ENCODE measurements at places on chromosomes 6 and 20.

GRCh38 chr20:50607436-50607835 lies 83.9 kb downstream of the RIPOR3 start:
- no peak for DNase-seq

DNA sequence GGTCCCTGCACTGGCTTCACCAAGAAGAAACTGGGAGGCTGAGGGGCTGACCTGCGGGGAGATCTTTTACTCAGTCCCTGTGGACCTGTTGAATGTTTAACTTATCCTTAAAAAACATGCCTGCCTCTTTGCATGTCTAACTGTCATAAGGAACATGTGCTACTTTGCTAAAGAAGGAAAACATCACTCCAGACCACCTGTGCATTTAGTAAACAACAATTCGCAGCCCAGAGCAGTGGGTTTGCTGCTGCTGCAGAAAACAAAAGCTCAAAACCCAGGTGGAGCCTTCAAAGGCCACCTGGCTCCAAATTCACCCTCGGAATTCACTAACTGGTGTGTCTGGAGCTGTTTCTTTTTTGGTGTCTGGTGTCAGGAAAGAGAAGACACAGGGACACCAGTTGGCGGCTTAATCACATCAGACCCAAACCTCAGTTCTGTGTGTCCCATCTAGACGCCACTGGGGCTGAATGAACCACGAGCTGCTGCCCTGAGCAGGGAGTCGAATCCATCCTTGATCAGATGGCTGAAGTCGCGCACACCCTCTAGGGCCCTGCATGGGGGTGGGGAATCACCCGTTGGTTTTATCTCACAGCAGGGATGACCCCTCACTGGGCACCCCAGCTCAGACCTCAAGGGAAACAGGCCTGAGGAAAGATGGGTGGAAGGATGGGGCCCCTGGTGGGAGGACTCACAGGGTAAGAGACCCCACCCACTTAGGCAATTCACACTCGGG lies 344.3 kb downstream of the PREX1 start:
- DNase-seq: no peak

GRCh38 chr6:13159300-13159699 lies 169.0 kb downstream of the TBC1D7 start:
- DNase-seq: no peak

GRCh38 chr6:111201764-111202163 lies 114.5 kb downstream of the SLC16A10 start:
- no peak for DNase-seq

DNA sequence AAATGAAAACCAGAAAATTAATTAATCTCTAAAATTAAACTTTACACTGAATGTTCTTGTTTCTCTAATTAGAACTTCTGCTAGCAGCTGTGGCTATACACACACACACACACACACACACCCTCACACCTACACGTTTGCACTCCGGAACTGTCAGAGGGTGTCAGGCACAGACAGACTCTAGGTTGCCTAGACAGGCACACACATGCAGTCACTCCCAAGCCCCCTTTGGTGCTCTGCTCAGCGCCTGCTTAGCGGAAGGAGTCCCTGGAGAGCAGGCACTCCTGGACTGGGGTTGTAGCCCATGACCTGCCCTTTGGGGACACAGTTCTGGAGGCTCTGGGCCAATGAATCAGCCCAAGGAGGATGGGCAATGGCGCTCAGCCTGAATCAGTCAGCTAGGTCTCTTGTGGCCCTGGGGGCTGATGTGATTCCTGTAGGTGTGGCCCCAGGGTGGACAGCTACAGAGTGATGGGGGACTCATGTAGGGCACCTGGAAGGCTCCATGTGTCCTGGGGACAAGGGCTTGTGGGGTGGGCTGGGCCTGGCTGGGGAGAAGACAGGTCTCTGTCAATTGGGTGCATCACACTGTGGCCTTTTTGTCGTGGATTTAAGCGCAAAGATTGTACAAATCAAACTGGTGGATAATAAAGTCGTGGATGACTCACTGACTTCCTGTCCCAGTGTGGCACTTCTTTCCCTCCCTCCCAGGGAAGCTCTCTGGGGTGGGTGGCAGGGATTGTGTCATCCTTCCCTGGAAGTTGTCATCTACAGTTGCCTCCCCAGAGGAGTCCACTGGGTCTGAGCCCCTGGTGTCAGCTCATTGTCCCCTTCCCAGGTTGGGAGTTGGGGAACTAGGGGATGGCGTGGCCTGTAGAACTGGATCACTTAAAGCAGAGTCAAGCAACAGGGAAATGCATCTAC lies 8.8 kb downstream of the TMEM151B start:
- no peak for DNase-seq

DNA sequence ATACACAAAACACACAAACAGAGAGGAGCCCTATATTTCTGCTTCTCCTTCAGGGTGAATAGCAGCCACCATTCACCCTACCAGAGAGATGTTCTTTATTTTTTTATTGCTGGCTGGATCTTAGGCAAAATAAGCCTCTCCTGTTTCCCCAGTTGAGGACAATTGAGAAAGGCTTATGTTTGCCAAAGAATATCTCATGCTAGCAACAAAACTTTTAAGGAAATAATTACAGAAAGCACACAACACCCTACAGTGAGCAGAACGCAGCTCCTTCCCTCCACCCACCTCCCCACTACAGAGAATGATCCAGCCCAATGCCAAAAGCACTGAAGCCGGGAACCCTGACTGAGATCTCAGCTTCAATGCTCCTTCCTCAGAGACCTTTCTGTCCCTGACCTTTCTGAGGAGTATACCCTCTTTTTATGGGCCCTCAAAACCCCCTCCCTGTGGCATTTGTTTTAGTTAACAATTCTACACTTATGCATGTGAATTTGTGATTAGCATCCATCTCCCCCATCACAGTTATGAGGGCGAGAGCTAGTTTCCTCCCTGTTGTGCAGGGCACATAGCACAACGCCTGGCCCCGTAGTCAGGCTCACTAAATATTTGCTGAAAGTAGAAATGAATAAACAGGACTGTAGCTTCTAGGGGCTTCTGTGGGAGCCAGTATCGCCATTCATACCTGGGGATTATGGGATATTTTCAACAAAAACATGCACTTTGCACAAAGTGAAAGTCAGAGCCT lies 491.6 kb upstream of the CDH4 start:
- DNase-seq: no peak

DNA sequence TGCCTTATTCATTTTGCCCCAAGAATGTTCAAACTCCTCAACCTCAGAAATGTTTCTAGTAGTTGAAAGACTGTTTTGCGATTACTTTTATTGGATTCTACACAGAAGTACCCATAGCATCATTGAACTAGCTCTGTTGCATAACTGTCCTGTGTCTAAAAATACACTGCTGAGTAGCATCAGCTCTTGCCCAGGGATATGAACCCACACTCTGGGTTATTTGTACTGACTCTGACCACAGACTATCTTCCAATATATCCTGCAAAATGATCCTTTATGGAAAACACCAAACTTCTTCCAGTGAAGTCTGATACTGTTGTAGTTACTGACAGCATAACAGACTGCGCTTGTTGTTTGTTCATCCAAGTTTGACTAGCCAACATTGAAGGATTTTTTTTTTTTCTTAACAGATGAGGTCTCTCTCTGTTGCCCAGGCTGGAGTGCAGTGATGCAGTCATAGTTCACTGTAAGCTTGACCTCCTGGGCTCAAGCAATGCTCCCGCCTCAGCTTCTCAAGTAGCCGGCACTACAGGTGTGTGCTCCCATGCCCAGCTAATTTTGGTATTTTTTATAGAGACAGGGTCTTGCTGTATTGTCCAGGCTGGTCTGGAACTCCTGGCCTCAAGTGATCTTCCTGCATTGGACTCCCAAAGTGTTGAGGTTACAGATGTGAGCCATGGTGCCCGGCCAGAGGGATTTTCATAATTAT lies 49.9 kb downstream of the TULP4 start:
- no peak for DNase-seq

GRCh38 chr20:12211361-12211760 lies 293.7 kb downstream of the BTBD3 start:
- DNase-seq: no peak

- DNase-seq: no peak
These were observed 261.6 kb upstream of the SASH1 start for GRCh38 chr6:148081076-148081475.

DNA sequence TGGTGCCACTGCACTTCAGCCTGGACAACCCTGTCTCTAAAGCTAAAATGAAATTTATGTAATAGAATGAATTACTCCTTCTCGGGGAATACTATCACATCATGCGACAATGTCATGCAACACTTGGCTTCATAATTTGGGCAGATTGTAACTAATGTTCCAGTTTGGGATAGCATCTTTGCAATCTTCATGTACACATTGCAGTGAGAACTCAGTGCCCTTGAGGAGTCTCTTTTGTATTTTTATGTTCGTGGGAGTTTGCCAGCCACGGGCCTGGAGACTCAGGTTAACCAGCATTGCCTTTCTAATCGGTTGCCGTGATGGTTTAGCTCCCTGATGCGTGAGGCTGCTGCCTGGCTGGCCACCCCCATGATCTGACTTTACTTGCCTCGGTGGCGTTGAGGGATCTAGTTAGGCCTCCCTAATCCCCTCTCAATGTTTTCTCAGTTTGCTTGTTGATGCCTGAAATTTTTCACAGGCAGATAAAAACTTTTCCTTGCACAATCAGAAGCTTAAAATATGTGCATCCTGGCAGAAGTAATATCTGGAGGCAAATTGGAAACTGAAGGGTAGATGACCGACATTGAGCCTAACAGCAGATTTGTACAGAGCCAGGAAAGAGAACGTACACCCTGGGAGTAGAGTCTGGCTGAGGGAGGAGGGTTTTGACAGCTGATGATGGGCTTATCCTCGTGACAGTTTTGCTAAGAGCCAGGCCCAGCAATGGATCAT lies 2.4 kb downstream of the GMPR start:
- DNase-seq: no peak

DNA sequence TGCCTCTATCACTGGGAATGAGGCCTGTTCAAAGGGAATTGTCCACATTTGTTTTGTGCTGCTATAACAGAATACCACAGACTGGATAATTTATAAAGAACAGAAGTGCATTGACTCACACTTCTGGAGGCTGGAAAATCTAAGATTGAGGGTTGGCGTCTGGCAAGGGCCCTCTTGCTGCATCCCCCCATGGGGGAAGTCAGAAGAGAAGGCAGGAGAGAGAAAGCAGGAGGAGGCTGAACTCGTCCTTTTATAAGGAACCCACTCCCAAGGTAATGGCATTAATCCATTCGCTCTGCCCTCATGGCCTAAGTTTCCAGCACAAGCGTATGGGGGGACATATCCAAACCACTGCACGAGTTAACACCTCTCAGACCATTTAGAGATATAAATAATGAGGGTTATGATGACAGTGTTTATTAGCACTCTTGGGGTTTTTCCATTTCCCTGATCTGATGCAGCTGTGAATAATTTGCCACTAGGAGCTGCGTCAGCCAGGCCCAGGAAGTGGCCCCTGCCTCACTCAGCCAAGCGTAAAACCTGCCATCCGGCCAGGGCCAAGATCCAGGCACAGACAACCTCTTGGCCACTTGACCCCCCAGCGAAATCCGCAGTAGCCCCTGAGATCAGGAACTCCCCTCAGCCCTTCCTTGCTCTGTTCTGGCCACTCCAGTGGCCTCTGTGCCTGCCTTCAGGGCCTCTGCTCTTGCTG lies 14.2 kb upstream of the SLCO4A1 start:
- DNase-seq: no peak

GRCh38 chr6:145508107-145508506 lies 227.2 kb downstream of the EPM2A start:
- DNase-seq: no peak

DNA sequence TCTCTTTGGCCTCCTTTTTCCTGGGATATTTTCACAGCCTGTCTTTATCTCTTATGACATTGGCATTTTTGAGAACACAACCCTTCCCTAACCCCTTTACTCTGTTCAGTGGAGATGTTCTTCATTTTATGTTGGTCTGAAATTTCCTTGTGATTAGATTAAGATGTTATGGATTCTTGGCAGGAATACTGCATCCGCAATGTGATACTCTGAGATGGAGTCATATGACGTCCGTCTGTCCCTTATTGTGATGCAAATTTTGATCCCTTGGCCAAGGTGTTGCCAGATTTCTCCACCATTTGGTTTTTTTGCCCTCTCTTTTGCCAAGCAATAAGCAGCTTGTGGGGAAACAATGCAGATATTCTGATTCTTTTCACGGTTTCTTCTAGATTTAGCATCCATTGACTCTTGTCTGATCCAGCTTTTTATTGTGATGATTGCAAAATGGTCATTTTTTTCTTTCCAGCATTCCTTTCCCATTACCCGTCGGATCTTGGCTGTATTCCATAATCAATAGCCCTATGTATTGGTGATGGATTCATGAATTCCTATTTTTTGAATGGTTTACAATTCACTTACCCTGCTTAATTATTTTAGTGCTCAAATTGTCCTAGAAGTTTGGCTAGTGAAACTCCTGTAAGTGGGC lies 85.1 kb downstream of the NCOA3 start:
- DNase-seq: no peak

DNA sequence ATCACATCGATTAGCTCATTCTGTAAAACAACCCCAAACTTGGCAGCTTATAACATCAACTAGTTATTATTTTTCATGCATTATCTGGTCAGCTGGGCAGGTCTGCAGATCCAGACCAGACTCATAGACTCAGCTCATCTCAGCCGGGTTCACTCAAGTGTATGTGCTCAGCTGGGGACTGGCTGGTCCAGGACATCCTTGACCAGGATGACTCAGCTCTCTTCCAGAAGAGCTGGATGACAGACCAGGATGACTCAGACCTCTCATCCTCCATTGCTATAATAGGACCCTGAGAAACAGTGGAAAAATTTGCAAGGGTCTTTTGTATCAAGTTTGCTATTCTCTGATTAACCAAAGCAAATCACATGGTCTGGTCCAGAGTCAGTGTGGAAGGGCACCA lies 312.5 kb upstream of the PLCB4 start:
- DNase-seq: no peak

DNA sequence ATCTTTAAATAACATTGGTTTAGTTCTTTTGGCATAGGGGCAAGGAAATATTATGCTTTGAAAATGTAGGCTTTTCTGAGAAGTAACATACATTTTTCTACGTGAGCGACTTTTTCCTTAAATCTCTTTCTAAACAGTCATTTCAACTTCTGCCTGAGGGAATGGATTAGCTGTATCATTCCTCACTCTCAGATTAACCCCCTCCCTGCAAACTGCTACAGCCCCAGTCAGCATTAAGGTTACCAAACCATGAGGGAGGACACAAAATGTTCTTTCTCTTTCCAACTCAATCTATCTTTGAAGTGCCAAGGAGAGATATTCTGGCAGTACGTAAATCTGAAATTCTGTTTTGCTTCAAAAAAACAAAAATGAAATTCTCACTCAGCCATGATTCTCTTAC lies 231.3 kb upstream of the FLRT3 start:
- no peak for DNase-seq

DNA sequence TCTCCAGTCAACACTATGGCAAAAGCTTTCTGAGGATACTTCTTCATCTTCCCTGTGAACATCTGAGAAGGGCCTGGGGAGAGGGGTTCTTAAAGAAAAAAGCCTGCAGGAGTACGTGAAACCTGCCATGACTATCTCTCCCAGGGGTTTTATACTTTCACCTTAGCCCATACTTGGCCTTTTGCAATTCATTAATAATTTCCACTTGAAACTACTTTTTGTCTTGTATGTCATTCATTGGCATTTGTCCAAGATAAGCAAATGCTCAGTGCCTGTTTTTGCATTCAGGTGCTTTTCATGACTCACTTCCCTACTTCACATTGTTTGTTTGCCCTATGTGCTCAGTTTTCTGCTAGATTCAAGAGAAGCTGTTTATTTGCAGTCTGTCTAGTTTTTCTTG lies 580.3 kb upstream of the GJE1 start:
- no peak for DNase-seq

GRCh38 chr6:55282115-55282514 lies 45.2 kb upstream of the GFRAL start:
- DNase-seq: no peak

Measured in stimulated activated naive CD8-positive, alpha-beta T cell treated with anti-CD3 and anti-CD28 coated beads, Interleukin-15, amount 100 ng/mL, for 72 hours (primary cell).